ENCODE measurements at places on chromosomes 12 and 14.

- DNase-seq: no peak
Measured at GRCh38 chr12:104680070-104680469, 223.3 kb downstream of the CHST11 start.

- DNase-seq: no peak
Measured at GRCh38 chr14:91363776-91364523, 53.7 kb downstream of the CCDC88C start.

GRCh38 chr14:75626863-75627262, 33.8 kb downstream of the ERG28 start:
- DNase-seq: no peak

DNA sequence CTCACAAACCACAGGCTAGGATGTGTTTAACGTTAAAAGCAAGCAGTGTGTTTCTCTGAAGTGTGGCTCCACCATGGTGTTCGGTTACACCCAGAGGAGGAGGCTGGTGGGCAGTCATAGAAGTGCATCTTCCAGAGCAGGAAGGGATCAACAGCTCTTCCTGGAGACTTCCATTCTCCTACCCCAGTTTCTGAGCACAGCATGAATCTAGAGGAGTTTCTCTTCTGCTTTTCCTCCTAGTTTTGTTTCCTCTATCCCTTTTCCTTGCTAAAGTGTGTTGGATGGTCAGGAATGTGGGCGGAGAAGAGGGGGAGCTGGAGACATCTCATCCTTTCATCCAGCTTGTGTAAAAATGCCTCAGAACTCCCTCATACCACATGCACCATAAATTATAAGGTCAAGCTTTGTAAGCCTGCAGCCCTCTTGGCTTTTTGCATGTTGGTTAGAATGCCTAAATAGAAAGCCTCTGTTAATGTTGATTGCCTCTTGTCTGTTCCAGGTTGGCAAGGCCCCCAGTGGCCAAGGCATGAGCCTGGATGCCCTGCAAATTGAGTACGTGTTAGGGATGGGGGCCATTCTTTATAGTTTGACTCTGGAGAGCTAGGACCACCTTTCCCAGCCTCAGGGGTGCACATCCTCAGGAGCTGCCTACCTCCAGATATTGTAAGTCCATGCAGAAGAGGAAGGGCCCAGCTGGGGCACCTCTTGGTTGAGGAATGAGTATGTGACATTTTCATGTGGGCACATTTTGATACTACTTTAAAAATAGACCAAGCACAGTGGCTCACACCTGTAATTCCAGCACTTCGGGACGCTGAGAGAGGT, 4.0 kb upstream of the CKAP4 start:
- DNase-seq: no peak

DNA sequence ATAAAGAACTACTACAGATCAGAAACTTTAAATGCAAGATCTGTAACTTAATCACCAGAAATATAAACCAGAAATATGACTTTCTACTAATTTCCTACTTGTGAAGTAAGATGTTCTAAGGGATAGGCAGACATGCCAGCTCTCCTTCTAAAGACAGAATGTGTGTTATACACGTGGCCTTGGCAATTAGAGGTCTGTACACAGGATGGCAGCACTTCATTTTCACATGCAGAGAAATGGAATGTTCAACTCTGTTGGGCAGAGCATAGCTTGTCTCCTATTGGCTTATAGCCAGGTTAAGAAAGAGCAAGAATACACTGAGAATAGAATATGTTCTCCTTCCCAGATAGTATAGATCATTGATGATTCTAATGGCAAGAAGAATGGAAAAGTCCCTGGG, 403.8 kb downstream of the DAD1 start:
- no peak for DNase-seq

DNA sequence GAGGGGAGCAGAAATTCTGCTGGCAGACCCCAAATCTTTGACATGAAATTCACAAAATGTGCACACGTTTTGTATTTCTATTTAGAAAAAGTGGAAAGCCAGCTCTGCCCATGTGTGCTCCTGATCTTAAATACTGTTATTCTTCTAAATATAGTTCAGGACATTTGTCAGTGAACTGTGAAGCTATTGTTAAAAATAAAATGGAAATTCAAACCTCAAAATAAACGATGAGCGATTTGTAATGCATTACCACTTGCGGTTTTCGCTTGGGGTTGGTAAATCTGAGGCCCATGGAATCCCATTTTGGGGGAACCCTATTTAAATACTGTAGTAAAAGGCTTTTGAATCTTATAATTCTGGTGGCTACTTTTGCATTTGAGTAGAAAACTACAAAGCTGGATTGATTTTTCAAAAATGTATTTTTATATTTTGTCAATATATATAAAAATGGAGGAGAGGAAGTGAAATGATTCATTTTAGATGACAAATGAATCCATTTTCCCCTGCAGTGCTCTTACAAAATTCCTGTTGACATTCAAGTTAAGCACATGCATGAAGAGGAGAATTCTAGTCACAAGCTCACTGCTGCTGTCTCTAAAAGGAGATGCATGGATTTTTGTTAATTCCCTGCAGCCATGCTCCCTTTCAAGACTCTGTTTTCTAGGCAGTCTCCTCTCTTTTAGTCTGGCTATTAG, 47.1 kb downstream of the FLRT2 start:
- no peak for DNase-seq

- DNase-seq: peak; percentile 59
Measured at GRCh38 chr14:100645196-100645981, 58.2 kb upstream of the BEGAIN start.

- DNase-seq: no peak
Measured at GRCh38 chr14:51917193-51917592, 56.8 kb downstream of the GNG2 start.

GRCh38 chr12:49777341-49777740, 36.0 kb downstream of the TMBIM6 start:
- DNase-seq: no peak

DNA sequence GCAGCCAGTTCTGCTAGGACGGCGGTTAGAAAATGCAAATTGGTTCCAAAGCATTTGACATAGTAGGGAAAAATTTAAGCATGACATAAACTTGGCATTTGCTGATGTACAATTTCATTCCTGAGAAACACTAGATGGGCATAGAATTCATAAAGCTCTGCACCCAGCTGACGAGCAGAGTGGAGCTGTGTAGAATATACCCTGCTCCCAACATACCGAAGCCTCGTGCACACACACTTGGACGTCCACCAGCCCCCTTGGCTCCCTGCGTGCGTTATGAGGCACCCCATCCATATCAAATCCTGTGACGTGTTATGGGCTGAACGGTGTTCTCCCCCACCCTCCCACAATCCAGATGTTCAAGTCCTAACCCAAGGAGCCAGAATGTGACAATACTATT, 65.4 kb downstream of the CLMN start:
- DNase-seq: no peak

DNA sequence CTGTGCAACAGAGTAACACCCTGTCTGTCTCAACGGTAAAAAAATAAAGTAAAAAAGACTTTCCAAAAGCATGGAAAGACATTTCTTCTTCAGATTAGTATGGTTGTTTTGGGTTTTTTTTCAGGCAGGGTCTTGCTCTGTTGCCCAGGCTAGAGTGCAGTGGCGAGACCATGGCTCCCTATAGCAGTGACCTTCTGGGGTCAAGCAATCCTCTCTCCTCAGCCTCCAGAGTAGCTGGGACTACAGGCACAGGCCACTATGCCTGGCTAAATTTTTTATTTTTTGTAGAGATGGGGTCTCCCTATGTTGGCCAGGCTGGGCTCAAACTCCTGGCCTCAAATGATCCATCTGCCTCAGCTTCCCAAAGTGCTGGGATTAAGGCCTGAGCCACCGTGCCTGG, 72.8 kb downstream of the KDM2B start:
- DNase-seq: no peak

GRCh38 chr14:95228240-95228639, 70.9 kb upstream of the DICER1 start:
- no peak for DNase-seq

- DNase-seq: no peak
Measured at GRCh38 chr12:12654691-12655460, 41.1 kb downstream of the GPR19 start.

GRCh38 chr12:48197549-48197970, 5.5 kb downstream of the OR10AD1 start:
- no peak for DNase-seq

DNA sequence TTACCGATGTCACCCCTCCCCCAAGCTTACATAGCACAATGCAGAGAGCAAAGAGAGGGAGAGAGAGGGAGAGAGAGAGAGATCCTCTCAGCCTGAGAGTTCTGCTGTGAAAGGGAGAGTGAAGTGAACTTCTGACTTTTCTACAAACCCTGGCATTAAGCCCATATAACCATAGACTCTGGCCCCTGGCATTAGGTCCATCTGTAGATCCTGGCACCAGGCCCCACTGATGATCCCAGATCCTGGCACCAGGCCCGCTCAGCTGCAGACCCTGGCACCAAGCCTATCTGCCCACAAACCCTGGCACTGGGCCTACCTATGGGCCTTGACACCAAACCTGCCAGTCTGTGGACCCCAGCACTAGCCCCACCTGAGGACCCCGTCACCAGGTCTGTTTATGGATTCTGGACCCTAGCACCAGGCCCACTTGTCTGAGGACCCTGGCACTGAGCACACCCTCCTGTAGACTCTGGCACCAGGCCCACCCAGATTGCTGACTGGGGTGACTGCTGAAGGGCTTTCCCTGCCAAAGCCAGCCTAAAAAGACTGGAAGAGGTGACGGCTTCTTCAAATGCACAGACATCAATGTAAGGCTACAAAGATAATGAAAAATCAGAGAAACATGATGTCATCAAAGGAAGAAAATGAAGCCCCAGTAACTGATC, 14.5 kb upstream of the KRT83 start:
- no peak for DNase-seq

All from AG09319 (cell line).